Activated naive CD8-positive, alpha-beta T cell treated with anti-CD3 and anti-CD28 coated beads, Interleukin-2, amount 50 U/mL, for 24 hours (primary cell): ENCODE measurements at places on chromosomes 6 and 20.

GRCh38 chr6:8387942-8388437 lies 47.4 kb downstream of the SLC35B3 start:
- no peak for DNase-seq

GRCh38 chr6:22295145-22295544 lies 1.7 kb downstream of the PRL start:
- no peak for DNase-seq

- DNase-seq = no peak
Measured at GRCh38 chr6:38501931-38502330, 137.8 kb downstream of the BTBD9 start.

- DNase-seq = peak; percentile 72
Measured at GRCh38 chr6:159978291-159979135, 9.6 kb downstream of the IGF2R start.

DNA sequence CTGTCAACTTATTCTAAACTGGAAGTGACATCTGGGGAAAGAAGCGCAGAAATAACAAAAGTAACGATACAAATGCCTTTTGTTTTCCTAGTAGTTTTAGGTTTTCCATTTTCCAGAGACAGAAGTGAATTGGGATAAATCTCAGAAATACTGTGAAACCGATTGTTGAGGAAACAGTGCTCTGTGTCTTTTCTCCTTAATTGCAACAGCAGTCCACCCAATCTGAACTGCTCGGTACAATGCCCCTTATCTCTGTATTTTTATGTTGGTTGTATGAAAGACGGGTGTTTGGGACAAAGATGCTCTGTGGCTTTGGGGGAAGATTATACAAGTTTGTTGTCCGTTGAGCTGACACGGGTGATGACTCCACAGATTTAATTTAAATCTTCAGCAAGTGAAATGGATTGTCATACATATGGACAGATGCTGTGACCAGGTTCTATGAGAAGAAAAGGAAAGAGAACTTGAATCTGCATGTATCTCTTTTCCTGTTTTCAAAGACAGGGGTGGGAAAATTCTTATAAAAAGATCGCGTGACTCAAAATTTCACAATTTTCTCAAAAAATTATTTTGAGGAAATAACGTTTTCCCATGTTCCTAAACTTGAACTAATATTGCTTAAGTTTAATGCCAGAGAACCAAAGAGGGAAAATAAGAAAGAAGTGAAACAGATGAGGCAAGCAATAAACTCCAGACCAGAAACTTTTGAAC lies 41.2 kb downstream of the SASH1 start:
- no peak for DNase-seq

- DNase-seq = no peak
Measured at GRCh38 chr20:60691966-60692615, 560.0 kb upstream of the CDH4 start.

DNA sequence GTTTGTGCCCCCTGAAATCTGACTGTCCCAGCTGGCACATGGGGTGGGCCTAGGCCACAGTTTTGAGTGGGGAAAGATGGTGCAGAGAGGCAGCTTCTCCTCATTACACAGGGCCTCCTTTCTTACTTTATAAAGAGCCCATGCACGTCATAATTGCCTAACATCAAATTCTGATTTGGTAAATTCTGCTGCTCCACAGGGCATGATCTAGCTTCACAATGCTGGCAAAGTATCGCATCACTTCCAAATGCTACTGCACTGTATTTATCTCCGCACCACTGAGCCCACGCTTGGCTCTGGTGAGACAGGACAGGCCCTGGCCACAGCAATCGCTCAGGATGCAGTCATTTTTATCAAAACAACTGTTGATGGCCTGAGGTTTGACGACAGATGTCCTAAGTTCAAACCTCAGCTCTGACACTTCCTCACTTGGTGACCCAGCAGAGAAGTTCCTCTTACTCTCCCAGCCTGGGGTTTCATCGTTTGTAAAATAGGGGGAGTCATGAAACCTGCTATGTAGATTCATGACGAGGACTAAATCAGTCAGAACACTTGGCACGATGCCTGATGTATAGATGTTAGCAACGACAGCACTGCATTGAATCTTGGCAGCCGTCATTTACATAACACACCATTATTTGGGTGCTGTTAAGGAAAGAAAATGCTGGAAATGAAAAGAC lies 187.9 kb downstream of the TTLL2 start:
- DNase-seq = no peak
